CD14-positive monocyte (primary cell): ENCODE measurements at places on chromosomes 4 and X.

DNA sequence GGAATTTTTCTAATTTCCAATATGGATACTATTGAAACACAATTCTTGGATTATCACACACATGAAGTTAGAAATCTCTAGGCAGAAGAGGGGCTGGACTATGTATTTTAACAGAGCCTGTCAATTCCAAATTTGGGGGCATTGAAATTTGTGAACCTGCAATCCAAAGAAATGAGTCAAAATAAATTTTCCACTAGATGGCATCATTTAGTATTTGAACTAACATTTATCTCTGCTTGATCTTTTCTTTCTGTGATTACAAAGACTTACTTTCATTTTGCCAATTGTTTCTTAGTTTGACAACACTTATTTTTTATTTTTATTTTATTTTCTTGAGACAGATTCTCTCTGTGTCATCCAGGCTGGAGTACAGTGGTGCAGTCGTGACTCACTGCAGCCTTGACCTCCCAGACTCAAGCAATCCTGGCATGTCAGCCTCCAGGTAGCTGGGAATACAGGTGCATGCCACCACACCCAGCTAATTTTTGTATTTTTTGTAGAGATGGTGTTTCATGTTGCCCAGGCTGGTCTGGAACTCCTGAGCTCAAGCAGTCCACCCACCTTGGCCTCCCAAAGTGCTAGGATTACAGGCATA is 2.7 kb upstream of the PYURF start:
- DNase-seq, result no peak

- no peak for DNase-seq
Observed at GRCh38 chr4:175330236-175330635, 412.1 kb downstream of the ADAM29 start.

DNA sequence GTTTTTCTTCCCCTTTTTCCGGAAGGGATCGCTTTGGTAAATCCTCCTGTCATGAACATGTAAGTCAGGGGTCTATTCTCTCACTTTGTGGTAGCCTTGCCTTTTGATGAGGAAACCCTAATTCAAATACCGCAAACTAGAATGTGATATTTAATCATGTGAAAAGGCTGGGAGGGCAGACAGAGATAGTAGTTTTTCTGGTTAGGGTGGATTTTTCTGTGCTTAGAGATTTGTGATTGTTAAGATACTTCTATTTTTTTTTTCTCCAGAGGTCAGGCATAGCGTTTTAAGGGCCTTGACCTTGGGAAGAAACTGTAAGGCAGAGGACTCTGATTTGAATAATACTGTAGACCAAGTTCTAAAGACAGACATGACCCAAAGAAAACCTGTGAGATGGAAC is 41.8 kb upstream of the PACRGL start:
- no peak for DNase-seq

DNA sequence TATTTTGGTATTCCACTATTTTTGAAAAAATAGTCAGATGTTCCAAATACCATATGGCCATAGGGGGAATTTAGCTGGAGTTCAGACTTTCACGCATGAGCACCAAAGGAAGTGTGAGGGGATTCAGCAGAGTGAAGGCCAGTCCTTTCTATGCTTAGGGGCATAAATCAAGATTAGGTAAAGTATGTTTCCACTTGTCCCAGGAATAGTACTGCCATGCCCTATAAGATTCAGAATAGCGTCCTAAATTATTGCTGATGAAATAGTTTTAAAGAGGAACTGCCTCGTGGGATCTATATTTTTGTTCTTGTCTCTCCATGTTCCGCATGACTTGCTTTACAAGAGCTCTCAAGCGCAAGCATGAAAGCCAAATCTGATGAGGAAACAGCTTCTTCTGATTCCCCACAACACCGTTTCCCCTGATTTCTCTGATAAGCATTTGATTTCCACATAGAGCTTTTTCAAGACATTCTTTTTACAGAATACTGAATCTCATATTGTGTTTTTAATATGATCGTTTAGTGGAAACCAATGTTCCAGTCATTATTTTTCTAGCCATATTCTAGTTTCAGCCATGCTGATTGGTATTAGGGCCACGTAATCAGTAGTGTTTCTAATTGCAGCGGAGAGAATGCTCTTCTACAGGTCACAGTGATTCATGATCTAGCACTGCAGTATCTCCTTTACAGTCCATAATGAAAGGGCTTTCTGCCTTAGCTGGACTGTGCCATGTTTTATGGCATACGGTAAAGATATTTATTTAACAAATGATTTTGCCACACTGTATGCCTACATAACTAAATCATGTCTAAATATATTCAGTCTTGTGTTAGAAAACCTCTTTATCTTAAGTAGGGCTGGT is 492.3 kb downstream of the CENPC start:
- DNase-seq, result no peak

DNA sequence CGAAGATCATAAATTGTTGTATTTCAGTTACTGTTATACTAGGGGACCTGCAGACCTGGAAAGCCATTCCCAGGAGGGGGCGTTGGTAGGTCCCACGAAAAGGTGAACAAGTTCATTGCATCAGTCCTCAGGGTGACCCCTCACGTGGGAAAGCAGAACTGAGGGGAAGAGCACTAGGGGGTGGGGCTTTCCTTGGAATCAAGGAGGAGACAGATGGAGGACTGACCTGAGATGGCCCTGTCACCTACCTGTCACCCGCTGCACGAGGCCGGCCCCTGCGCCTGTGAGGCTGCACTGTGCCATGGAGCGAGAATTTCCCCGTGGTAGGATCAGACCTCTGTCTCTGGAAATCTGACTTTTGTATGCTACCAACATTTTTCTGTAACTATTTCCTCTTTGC is 41.8 kb upstream of the CLDN24 start:
- no peak for DNase-seq

GRCh38 chrX:33686105-33686504 is 446.0 kb downstream of the FAM47A start:
- DNase-seq, result no peak
